ENCODE measurements at places on chromosomes 3 and 15. TPM values are rescaled to one million over a fixed set of nuclear protein-coding genes. Genes with fewer than 3 reads are reported as not detected.

The DCLK3 gene
- total RNA-seq: not detected

The CCR3 gene
- not detected for total RNA-seq

The SLC35G2 gene
- total RNA-seq: 25.1 TPM

The HESX1 gene
- total RNA-seq: not detected

The TMEM89 gene
- not detected for total RNA-seq

The UBR1 gene
- total RNA-seq: 13.5 TPM

The SLC30A4 gene
- 8.3 TPM for total RNA-seq

The CCR1 gene
- not detected for total RNA-seq

The PAQR9 gene
- total RNA-seq: not detected

The VGLL3 gene
- total RNA-seq: 74.9 TPM

The CYP1A1 gene
- total RNA-seq: 2.1 TPM

The IQSEC1 gene
- total RNA-seq: 14.3 TPM

The CCR9 gene
- not detected for total RNA-seq

The ATP2B2 gene
- total RNA-seq: not detected

The ST6GAL1 gene
- 5.5 TPM for total RNA-seq

The CLDN18 gene
- total RNA-seq: not detected

The SCN11A gene
- total RNA-seq: not detected

The LARP6 gene
- 78.5 TPM for total RNA-seq

The CNTN3 gene
- total RNA-seq: 0.16 TPM

The PLD1 gene
- total RNA-seq: 42.1 TPM

The C3orf22 gene
- total RNA-seq: not detected

The EPHA6 gene
- not detected for total RNA-seq

The C3orf85 gene
- not detected for total RNA-seq

The FES gene
- 15.0 TPM for total RNA-seq

The THPO gene
- total RNA-seq: not detected

The EIF4E3 gene
- total RNA-seq: 1.5 TPM

The GPR156 gene
- 0.49 TPM for total RNA-seq

The TUSC7 gene
- not detected for total RNA-seq

The EIF5A2 gene
- 9.9 TPM for total RNA-seq

The CGNL1 gene
- total RNA-seq: 12.0 TPM

The INAFM2 gene
- total RNA-seq: 16.8 TPM

The ARRDC4 gene
- 16.2 TPM for total RNA-seq

The GOLGA8O gene
- total RNA-seq: 0.18 TPM

The PRKCD gene
- 4.5 TPM for total RNA-seq

The IQCF5 gene
- total RNA-seq: not detected

The SERPINI2 gene
- not detected for total RNA-seq

The RGMA gene
- total RNA-seq: 7.0 TPM

The CCK gene
- not detected for total RNA-seq

The GASK1A gene
- under 0.01 TPM for total RNA-seq

The CHCHD4 gene
- total RNA-seq: 16.5 TPM

The EPB42 gene
- not detected for total RNA-seq

The LYZL4 gene
- not detected for total RNA-seq
